ENCODE measurements at places on chromosomes 6 and 20. TPM values are rescaled to one million over a fixed set of nuclear protein-coding genes. Genes with fewer than 3 reads are reported as not detected.
A peak's percentile ranks its signal among the peaks of the same experiment; 100 is the strongest.

GRCh38 chr6:143328876-143329275, 121.6 kb downstream of the ADAT2 start:
- DNase-seq = peak; percentile 21

- no peak for DNase-seq
These were observed 308.2 kb upstream of the THEMIS start for GRCh38 chr6:128208851-128209580.

GRCh38 chr6:351867-352289, 39.7 kb upstream of the IRF4 start:
- no peak for DNase-seq

- DNase-seq = peak; percentile 7
These were observed 60.7 kb upstream of the SHLD1 start for GRCh38 chr20:5689463-5689862.

DNA sequence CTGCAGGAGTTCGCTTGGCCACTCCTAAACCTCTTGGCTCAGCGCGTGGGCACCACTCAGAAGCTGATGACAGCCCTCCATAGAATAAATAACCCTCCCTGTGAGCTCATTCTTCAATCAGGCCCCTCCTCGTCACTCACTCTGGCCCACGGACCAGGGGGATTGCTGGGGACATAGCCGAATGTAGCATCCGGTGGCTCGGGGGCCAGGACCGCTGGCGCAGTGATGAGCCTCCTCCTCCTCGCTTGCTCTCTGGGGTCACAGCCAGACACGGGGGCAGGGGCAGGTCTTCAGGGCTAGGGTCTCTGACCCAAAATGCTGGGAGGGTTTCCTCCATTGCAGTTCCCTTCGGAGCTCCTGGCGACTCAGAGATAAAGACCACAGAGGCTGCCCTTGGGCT, 79.9 kb downstream of the TFAP2C start:
- no peak for DNase-seq

- no peak for DNase-seq
These were observed 32.2 kb downstream of the COX4I2 start for GRCh38 chr20:31669876-31670275.

- DNase-seq = no peak
These were observed 180.5 kb upstream of the PMEPA1 start for GRCh38 chr20:57890202-57890800.

GRCh38 chr6:131789219-131789618, 18.6 kb upstream of the ENPP1 start:
- DNase-seq = no peak

- peak; percentile 48 for DNase-seq
These were observed 23.6 kb downstream of the DDX43 start for GRCh38 chr6:73418081-73418741.

- no peak for DNase-seq
These were observed 110.7 kb downstream of the UNC5CL start for GRCh38 chr6:40928307-40928706.

Gene RSPH4A
- 5.1 TPM for total RNA-seq

GRCh38 chr6:87922947-87923330, 124.7 kb upstream of the SPACA1 start:
- no peak for DNase-seq

GRCh38 chr6:111562246-111562645, 43.4 kb downstream of the TRAF3IP2 start:
- DNase-seq = peak; percentile 92

DNA sequence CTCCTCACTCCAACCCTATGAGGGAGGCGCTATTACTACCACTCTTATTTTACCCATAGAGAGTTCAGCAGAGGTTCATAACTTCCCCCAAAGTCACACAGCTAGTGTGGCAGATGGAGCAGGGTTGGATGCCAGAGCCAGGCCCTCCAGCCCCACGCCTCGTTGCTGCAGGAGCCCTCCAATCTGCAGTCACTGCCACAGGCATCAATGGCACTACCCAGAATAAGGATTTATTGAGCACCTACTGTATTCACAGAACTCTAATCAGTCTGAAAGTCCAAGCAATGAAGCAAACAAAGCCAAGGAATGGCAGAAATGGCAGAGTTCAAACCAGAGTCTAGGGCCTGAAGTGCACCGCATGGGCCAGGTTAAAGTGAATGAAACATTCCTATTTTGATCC, 144.9 kb downstream of the LPA start:
- DNase-seq = no peak

DNA sequence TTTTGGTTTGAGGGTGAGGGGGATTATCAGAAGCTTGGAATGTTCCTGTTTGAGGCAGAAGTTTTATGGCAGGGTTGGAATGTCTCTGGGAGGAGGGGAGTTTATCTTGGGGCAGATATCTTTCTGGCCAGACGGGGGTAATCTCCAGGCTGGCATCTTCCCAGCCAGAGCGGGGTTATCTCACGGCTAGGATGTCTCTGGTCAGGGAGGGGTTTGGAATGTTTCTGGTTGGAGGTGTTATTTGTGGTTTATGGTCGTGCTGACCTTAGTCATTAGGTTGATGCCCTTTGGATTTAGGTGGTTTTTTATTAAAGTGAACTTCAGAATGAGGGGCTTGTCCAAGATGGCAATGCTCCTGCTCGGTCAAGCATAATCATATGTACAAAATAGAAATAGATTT, 14.8 kb downstream of the PGK2 start:
- no peak for DNase-seq

DNA sequence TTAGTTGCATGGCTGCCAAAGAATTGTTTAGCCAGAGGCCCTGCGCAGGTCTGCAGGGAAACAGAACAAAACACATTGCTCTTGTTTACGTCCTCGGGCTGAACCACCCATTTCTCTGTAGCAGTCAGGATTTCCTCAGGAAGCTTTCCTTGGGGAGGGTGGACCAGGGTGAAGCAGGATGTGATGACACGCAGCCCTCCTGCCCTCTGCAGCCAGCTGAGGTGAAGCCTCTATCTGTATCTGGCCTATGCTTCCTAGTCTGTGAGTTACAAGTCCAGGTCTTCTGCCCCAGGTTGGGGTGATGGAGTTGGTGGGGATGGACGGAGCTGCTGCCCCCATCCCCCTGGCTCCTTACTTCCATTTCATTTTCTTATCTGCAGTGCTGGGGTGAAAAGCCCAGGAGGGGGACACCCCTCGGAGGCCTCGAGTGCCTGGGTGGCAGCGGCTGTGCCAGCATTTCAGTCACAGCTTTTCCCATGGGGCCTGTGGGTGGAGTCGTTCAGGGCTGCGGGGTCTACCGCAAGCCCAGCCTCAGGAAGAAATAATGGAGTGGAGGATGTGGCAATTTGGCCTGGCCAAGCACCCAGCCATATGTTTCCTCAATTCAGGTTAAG, 24.9 kb downstream of the SASH1 start:
- DNase-seq = peak; percentile 73

- peak; percentile 41 for DNase-seq
These were observed 180.5 kb downstream of the PDE7B start for GRCh38 chr6:136031982-136032381.

DNA sequence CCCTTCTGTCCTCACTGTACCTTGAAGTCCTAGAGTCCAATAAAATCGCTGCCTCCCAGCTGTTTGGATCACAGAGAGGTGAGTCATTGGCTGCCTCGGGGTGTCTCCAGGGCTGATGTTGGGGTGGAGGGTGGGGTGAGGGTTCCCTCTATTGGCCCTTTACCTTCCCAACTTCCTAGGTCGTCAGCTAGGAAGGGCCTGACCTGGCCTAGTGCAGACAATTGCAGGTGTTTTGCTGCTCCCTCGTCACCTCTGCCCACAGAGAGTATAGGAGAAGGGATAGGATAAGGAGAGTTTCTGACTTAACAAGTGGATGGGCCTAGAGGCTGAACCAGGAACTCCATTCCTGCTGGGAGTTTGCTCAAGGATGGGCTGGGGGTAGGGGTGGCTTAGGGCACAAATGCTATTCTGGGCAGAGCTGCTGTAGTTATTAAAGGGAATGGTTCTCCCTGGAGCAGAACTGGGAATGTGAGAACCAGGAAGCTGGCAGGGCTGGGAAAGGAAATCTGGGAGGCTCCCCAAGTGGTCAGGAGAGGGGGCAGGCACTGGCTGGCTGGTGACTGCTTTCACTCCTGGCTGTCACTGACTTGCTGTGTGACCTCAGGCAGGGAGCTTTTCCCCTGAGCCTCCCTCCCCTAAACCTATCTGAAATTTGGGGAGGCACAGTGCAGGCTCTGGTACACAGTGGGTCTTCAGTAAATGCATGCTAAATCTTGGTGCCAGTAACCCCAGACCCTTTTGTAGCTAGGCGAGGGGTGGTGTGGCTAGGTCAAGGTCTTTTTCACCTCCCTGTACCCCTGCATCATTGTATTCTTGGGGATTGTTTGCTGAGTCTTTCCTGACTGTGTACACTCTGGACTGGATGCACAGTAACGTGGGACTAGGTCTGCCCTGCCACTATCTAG, 1.5 kb downstream of the TP53INP2 start:
- peak; percentile 7 for DNase-seq

DNA sequence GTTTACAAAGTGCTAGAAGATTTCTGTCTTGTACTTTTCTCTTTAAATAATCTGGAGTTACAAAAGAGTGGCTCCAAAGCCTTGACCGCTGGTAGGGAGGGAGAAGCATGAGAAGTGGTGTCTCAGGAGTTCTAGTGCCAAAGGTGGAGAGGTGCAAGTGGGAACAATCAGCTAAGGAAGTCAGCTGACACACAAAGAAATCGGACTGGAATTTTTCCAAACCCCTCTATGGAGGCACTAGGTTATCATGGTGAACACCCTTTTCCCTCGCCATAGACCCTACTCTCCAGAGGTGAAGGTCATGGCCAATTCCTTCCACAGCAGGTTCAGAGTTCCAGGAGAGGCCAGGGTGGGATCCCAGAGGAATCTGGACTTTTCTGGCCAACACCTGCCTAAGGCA, 14.8 kb downstream of the PLAGL2 start:
- DNase-seq = no peak

- peak; percentile 44 for DNase-seq
These were observed 15.4 kb downstream of the POPDC3 start for GRCh38 chr6:105164418-105164817.

DNA sequence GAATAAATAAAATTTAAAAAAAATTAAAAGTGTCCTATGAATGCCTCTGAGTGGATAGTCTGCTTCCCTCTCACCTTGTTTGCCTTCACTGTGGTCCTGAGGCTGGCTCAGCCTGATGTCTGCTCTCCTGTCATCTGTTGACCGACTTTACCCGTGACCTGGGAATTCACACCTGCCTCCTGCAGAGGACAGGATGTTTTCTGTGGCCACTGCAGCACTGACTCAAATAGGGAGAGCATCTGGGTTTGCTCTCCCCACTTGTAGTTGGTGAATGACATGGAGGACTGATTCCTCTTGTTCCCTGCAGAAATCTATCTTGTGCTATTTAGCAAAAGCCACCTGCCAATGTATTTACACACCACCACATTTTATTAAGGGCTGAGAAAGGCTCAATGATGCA, 52.4 kb upstream of the ERVFRD-1 start:
- DNase-seq = no peak

Gene TGM3
- not detected for total RNA-seq

Gene KCNG1
- 14.9 TPM for total RNA-seq

- DNase-seq = no peak
These were observed 23.3 kb upstream of the CST1 start for GRCh38 chr20:23774081-23774480.

- DNase-seq = no peak
These were observed 15.8 kb downstream of the HDDC2 start for GRCh38 chr6:125285936-125286335.

DNA sequence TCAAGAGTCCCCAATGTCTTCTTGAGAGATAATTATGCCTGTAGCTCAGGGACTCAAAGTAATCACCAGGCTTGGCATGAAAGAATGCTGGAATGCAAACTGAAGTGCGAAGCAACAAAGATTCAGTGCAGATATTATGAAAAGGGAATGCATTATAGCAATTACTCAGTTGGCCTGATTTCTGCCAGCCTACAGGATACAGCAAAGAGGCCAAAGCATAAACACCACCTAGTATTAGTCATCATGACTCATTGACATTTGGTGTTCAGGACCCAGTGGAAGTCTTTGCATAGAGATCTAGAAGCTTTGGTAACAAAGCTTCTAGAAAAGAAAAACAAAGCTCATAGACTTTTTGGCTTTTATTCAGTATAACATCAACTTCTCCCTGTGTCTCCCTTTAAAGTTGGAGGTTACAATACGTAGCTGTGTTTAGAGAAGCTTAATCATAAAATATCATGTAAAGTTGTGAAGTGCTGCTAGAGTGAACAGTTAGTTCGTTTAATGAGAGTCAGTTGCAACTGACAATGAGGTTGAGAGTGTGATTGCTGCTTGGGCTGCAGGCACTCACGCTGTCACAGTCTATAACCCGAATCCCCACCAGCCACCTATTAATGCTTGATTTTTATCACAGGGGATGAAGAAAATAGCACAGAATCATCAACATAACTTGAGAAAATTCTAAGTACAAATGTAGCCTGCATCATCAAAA, 932.7 kb downstream of the TFAP2A start:
- peak; percentile 66 for DNase-seq

Gene FILIP1
- total RNA-seq = 79.2 TPM

Gene NKAPL
- total RNA-seq = 1.9 TPM

Gene CLPSL1
- total RNA-seq = not detected

DNA sequence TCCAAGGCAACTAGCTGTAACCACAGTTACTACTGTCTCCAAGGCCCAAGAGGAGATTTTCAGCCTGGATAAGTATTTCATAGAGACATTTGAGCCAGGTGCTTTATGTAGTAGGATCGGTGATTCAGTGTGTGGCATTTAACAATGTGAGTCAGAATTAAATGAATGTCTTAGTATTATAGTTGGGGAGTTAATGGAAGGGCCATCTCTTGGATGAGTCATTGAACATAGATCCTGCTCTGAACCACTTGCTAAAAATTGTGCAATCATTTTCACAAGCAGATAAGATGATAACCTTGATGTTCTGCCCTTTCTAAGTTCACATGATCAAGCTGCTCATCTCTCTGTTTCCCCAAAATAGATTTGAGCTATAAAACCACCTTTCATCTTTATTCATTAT, 668.9 kb upstream of the CITED2 start:
- DNase-seq = peak; percentile 56

DNA sequence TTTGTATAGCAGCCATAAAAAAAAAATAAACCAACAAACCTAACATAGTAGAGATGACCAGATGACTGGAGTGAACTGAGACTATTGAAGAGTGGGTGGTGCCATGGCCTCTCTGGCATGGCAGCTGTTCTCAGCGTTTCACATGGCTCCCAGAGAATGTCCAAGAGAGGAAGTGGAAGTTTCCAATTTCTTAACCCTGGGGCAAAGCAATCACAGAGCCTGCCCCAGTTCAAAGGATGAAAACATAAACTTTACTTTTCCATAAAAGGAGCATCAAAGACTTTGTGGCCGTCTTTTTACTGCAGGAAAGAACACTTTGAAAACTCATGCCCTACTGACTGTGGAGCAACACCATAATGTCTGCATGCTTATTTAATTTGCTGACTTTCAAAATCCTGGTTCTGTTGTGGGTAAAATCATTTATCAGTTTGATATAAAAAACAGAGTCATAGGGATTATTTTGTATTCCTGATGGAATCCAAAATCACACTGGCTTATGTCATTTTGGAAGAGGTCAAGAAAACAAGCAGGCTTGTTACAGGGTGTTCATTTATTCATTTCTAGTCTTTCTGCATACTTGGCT, 165.4 kb downstream of the SLC35B3 start:
- DNase-seq = peak; percentile 7

Gene ZC2HC1B
- total RNA-seq = not detected

Gene CDSN
- total RNA-seq = 2.4 TPM

Gene CDH26
- total RNA-seq = 7.9 TPM

Gene PAX1
- total RNA-seq = 1.9 TPM

- DNase-seq = no peak
These were observed 411.0 kb upstream of the AGPAT4 start for GRCh38 chr6:161684731-161685475.
